ENCODE measurements at places on chromosomes 5 and 9.

DNA sequence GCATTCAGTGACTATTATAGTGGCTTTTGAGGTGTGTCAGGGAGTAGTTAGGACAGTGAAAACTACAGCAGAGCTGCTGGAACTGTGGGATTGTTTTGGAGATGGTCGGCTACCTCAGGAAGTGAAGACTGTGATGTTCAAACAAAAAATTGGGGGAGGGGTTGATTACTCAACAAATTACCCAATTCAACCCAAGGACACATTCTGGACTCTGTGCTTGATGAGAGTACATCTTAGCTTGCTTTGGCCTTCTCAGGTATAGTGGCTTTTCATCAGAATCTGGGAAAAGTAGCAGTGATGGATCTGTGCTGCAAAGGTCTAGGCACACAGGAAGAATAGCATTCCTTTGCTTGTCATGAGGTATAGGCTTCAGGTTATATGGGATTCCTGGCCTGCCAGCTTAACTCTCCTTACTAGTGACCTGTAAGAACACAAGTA, 47.0 kb downstream of the SLC44A1 start:
- DNase-seq, result no peak

DNA sequence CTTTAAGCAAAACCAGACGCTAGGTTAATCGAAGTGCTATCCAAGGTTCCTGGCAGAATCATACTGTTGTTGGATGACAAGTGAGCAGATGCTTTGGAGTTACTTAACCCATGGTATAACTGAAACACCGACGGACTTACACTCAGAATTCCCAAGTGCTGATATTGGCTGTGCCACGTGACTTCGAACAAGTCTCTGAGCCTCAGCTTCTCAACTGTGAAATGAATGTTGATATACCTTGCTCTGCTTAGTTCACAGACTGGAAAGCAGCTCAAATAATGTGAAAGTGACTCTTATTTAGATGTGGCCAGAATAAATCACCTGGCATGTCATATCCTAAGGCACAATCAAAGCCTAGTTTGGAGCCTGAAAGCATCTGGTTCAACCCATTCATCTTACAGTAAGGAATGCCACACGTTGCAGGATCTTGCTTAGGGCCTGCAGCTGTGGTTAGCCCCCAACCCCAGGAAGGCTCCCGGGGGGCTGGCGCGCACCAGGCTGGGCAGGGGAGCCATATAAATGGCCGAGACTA, 759 bp downstream of the GEMIN5 start:
- no peak for DNase-seq

DNA sequence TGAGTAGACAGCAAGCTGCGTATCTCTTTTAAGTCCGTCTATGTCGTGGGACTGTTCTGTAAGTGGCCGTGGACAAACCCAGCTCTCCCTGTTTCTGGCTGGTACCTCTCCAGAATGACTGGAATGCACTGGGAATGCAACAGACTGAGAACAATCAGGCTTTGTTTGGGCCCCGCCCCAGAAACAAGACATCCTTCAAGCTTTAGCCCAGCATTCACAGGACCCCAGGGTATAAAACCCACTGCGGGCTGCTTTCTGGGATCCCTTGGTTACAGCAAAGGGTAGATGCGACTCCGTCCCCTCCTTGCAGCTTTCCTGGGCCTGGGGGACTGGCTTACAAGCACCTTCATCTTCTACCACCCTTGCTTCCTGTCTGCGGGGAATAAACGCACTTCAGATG, 45.6 kb upstream of the SPTLC1 start:
- no peak for DNase-seq

- no peak for DNase-seq
Measured at GRCh38 chr5:169339869-169340268, 38.9 kb upstream of the SLIT3 start.

GRCh38 chr5:120539471-120539870, 75.4 kb downstream of the PRR16 start:
- no peak for DNase-seq

DNA sequence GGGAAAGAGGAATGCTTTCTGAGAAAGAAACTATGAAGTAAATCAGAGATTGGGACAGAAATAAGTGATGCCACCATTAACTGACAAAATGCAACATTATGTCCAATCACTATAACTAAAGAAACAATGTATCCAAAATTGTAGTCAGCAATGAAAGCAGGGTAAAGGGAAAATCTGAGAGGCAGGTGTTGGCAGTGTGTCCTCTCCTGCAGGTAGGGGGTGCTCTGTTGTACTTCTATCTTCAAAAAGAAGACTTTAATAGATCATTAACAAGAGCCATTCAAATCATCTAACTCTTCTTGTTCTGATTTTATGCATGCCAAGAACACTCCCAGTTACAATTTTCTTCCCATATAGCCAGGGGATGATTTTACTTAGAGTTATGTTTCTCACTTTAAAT, 1275.7 kb downstream of the PTPRD start:
- no peak for DNase-seq
